ENCODE measurements at places on chromosomes 6 and 20. TPM values are rescaled to one million over a fixed set of nuclear protein-coding genes. Genes with fewer than 3 reads are reported as not detected.

ANKRD66 gene
- total RNA-seq: not detected

INSM1 gene
- not detected for total RNA-seq

SIGLEC1 gene
- under 0.01 TPM for total RNA-seq

RGS17 gene
- total RNA-seq: 4.6 TPM

DEFB132 gene
- total RNA-seq: not detected

KCNQ2 gene
- total RNA-seq: not detected

SSTR4 gene
- not detected for total RNA-seq

STX11 gene
- total RNA-seq: 2.6 TPM

MYT1 gene
- total RNA-seq: not detected

SMLR1 gene
- not detected for total RNA-seq

RAET1L gene
- not detected for total RNA-seq

COL11A2 gene
- total RNA-seq: 0.22 TPM

PPP1R14C gene
- total RNA-seq: not detected

SAMD10 gene
- 2.6 TPM for total RNA-seq

IMPG1 gene
- total RNA-seq: not detected

PLTP gene
- total RNA-seq: 14.6 TPM

SLC35F1 gene
- total RNA-seq: under 0.01 TPM

VSX1 gene
- total RNA-seq: not detected

ZNF184 gene
- total RNA-seq: 5.7 TPM

MICAL1 gene
- total RNA-seq: 37.4 TPM

MICA gene
- 32.2 TPM for total RNA-seq

CRISP2 gene
- total RNA-seq: not detected

SIRPD gene
- not detected for total RNA-seq

TOX2 gene
- total RNA-seq: 10.5 TPM

LZTS3 gene
- total RNA-seq: 6.3 TPM

NOX3 gene
- not detected for total RNA-seq

OXT gene
- not detected for total RNA-seq

CD83 gene
- total RNA-seq: 0.22 TPM

ZC3H12D gene
- 0.14 TPM for total RNA-seq

GOPC gene
- 46.8 TPM for total RNA-seq

CST11 gene
- total RNA-seq: not detected

E2F3 gene
- 17.0 TPM for total RNA-seq

TMEM170B gene
- 1.1 TPM for total RNA-seq

TBC1D20 gene
- 52.0 TPM for total RNA-seq

BMP2 gene
- total RNA-seq: 6.8 TPM

VSTM2L gene
- 0.22 TPM for total RNA-seq

RIOK1 gene
- 15.5 TPM for total RNA-seq

AKAP12 gene
- 46.8 TPM for total RNA-seq

SMIM26 gene
- 39.4 TPM for total RNA-seq

PDE10A gene
- total RNA-seq: 2.0 TPM

MANEA gene
- 5.5 TPM for total RNA-seq

ENPP1 gene
- total RNA-seq: 67.4 TPM

FNDC1 gene
- total RNA-seq: under 0.01 TPM

FAM217A gene
- not detected for total RNA-seq

PAX1 gene
- not detected for total RNA-seq
